CD4-positive, alpha-beta T cell treated with Interleukin-4 for 4 hours (primary cell): ENCODE measurements at places on chromosomes 4 and X.

DNA sequence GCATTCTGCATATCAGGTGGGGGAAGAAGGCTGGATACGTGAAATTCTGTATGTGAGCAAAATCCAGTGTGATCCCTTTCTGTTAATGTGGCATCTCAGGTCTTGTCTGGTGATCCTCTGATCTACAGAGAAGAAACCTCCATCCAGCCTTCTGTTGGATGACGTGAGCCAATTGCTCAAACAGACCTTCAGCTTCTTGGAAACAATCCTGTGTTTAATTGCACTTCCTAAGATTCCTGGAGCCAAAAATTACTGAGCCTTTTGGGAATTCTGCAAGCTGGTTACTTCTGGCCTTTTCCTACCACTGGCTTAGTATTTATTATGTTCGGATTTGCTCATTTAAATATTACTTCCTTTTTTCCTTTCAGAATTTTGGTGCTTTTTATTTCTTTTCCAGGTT, 51.2 kb downstream of the TRIML1 start:
- no peak for DNase-seq

- DNase-seq = no peak
These were observed 189.9 kb downstream of the NWD2 start for GRCh38 chr4:37434469-37434868.

DNA sequence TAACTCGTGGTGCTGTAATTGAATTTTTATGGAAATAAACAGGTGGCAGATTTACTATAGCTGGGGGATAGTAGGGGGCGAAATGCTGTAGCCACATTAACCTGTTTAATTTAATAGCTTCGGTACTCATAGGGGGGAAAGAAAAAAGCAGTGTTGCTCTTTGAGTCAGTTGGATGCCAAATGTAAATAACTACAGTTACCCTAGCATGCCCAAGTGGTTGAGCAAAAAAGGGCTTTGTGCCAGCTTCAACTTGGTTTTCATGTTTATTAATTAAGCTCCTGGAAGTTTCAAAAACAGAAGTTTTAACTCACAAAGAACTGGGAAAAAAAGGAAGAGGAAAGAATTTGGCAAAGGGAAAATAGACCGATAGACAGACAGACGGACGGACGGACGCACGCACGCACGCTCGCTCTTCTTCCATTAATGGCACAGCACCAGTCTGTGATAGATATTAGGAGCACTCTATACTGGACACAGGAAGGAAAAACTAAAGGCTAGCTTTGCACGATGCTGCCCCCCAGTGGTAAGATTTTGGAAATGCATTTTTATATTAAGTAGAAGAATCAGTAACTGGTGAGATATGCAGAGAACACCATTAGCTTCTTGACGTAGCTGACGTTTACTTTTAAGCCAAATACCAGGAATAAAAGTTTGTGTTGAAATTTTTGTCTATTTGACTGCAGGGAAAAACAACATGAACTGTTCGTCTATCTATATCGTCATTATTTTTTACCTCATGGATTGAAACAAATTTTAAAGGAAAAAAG, 151.8 kb downstream of the SLC7A11 start:
- peak; percentile 44 for DNase-seq

- no peak for DNase-seq
These were observed 101.1 kb upstream of the CYLC1 start for GRCh38 chrX:83759872-83760271.

DNA sequence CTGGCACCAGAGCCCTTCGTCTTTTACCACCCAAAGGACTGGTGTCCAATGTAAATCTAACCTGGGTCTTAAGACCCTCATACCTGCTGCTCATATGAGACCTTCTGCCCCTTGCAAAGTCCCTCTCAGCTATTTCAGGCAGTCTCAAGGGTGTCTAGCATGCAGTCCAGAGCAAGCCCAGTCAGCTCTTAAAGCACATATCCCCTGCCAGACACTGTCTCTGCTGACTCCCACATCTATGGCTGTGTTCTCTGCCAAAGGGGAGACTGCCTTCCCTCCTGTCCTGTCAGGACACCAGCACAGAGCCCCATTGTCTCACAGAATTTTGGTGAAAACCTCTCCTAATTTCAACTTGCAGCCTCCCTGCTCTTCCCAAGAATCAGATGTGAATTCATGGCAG, 118.5 kb downstream of the PARM1 start:
- DNase-seq = no peak

- no peak for DNase-seq
These were observed 209.2 kb downstream of the TECRL start for GRCh38 chr4:64200001-64200555.

DNA sequence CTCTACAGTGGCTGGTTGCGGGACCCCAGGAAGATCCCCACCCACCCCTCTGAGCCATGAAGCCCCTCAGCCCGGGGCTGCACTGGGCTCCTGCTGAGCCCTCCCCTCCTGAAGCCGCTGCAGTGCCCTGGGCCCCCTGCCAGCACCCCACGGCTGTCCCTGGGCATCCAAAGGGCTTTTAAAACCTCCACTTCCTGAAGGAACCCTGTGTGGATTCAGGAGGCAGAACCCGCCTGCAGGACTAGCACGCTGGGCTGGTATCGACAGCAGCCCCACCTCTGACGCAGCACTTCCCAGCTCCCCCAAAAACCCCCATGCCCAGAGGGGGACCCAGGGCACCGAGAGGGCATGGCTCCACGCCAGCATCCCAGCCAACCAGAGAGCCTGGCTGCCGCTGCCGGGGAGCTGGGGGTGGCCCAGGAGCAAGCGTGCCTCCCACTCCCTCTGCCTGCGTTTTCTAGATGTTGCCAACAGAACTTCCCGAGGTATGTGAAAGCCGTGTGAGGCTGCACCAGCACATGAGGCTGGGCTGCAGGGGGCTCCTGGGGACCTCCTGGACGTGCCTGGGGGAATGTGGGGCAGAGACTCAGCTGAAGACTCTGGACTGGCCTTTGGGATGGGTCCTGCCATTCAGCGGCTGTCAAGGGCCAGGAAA, 6.3 kb downstream of the MXD4 start:
- DNase-seq = no peak

DNA sequence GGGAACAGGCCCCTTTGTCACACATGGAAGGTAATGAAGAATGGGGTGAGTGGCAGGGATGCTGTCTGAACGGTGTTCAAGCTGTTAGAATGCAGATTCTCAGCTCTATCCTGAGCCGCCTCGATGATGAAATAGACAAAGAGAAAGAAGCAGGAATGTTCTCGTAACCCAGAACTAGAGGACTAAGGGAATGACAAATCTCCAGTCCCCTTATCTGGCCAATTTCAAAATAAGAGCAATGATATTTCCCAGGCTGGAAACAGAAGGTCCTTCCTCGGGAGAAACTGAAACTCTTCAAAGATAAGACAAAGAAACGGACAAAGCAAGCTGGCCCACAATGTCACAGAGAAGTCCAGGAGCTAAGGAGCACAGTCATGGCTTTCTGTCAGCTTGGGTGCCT, 29.5 kb upstream of the MTNR1A start:
- no peak for DNase-seq

GRCh38 chr4:159484864-159485263, 382.0 kb downstream of the RAPGEF2 start:
- DNase-seq = no peak

DNA sequence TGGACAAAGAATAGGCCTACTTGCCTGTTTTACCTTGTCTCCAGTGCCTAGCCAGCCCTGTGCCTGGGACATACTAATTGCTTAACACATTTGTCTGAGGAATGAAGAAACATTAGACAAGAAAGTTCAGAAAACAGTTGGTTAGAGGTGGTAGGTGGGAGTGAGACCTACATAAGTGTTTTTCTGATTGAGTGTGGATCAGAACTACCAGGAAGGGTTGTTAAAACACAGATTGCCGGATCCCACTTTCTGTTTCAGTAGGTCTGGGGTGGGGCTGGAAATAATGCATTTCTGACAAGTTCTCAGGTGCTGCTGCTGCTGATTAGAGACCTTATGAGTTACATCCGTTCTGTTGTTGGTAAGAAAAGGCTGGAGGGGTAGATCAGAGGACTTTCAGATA, 5.7 kb upstream of the JADE1 start:
- no peak for DNase-seq

DNA sequence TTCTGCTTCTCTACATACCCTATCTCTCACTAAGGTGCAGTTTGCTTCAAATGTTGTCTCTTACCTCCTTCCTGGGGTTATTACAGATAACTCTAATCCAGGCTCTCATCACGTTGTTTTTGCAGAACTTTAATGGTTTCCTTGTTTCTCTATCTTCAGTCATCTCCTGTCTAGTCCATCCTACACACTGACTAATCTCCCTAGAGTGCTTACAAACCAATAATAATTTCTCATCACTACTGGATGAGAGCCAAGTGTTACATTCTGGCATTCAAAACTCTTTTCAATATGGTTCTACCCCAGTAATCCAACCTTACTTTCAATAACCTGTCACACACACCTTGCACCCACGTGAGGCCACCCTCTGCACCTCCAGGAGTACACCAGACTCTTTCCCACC, 86.1 kb downstream of the SYNPO2 start:
- DNase-seq = no peak

DNA sequence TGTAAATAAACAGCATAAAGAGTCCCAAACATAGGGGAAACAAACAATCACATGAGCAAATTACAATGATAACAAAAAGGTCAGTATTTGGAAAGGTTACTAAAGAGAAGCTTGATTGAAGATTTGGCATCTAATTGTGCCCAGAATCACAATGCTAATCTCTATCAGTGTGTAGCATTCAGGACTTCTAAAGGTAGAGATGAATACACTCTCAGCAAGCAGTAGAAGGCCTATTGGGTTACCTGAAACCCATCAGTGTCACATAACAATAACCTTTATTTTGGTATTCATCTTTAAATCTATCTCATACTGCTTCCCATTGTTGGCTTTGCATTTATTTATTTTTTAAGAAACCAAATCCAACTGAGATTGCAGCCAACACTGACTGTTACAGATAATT, 319.5 kb downstream of the ACTRT1 start:
- DNase-seq = no peak

- DNase-seq = no peak
These were observed 3.2 kb downstream of the MAPK10 start for GRCh38 chr4:86356425-86357210.

GRCh38 chr4:184250795-184251669, 33.4 kb upstream of the ENPP6 start:
- DNase-seq = peak; percentile 50

- DNase-seq = no peak
These were observed 92.9 kb upstream of the USP38 start for GRCh38 chr4:143091862-143092261.

DNA sequence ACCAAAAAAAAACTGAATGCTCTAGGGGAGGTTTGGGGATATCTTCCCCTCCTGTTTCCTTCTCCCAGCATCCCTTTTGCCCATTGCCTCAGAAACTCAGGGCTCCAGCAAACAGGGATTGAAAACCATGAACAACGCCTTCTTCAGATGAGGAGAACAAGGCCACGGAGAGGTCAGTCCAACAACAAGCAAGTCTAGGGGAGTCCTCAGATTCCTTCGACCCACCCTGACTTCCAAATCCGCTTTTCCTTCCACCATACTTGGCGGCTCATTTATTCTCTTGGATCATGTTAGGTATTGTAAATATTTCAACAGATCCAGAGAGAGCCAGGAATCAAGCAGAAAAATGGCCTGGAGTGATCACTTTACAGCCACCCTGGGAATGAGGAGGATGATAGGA, 21.9 kb downstream of the REELD1 start:
- DNase-seq = no peak

DNA sequence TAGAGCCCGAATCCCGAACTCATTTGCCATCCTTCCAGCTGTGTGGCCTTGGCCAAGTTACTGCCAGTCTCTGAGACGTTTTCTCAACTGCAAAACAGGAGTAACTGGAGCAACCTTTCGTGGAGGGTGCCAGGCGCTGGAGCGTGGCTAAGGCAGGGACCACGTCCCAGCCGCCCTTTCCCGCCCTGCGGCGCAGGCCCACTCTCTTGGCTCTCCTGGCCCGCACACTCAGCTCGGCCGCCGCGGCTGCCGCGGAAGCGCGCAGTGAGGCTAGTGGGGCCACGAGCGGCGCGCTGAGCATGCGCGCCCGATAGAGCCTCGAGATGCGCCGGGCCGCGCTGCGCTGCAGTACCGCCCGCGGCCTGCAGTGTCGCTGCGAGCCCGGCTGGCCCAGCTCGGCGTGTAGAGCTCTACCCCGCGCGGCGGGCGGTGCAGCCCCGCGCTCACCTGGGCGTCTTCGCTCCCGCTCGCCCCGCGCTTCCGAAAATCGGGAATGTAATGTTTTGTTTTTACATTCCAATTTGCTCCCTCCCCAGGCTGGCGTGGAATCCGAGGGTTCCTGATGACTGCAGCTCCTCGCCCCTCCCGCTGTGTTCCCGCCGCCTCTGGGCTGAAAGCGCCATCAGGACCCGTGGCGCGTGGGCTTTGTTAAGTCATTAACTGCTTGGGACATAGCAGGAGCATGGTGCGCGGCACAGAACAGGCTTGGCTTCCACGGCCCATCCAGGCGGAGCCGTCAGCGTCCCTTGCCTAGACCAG, 4.0 kb upstream of the ZNF518B start:
- DNase-seq = peak; percentile 63

GRCh38 chrX:97835969-97836368, 952.3 kb downstream of the RPA4 start:
- DNase-seq = no peak
